ENCODE measurements at places on chromosomes 6 and 20.
A peak's percentile ranks its signal among the peaks of the same experiment; 100 is the strongest.

GRCh38 chr20:3712279-3712873 lies at the start of gene SIGLEC1:
SIGLEC1 (minus strand) TSS chr20:3712600; CDS start chr20:3707128, 5,472 bp downstream.
- DNase-seq, result no peak

GRCh38 chr6:73079611-73079955 lies 145.7 kb downstream of the KHDC1L start:
- DNase-seq, result no peak

DNA sequence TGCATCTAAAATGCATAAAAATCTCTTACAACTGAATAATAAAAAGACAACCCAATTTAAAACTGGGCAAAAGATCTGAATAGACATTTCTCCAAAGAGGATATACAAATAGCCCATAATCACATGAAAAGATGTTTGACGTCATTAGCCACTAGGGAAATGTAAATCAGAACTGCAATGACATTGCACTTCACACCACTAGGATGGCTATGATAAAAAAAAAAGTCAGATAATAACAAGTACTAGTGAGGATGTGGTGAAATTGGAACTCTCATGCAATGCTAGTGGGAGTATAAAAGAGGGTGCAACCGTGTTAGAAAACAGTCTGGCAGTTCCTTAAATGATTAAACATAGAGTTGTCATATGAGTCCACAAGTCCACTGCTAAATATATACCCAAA lies 24.3 kb upstream of the TBX18 start:
- DNase-seq, result no peak

DNA sequence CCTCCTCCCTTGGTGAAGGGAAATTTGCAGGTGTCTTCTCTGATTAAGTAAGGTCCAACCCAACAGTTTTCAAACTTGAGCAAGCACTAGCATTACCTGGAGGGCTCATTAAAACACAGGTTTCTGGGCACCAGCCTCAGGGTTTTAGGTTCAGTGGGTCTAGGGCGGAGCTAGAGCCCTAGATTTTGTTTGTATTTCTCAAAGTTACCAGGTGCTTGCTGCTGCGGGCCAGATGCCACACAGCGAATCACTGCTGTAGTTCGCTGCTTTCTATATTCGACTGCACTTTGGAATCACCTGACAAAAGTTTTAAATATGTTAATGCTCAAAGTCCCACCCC lies 869 bp downstream of the COL21A1 start:
- DNase-seq, result no peak

GRCh38 chr6:71288228-71289038 lies at the start of gene OGFRL1:
OGFRL1 (plus strand) TSS chr6:71288811; CDS start chr6:71288937, 126 bp downstream.
- peak; percentile 79 for DNase-seq

Measured in RKO (cell line).